ENCODE measurements at places on chromosomes 2 and 18. TPM values are rescaled to one million over a fixed set of nuclear protein-coding genes. Genes with fewer than 3 reads are reported as not detected.

Gene GNAL
- 0.51 TPM for total RNA-seq

Gene MROH2A
- not detected for total RNA-seq

Gene YIPF4
- 34.5 TPM for total RNA-seq

Gene OR6B2
- total RNA-seq: not detected

Gene RNF152
- total RNA-seq: 88.8 TPM
